Astrocyte (in vitro differentiated cells and primary cell): ENCODE measurements at places on chromosomes 1 and 21. TPM values are rescaled to one million over a fixed set of nuclear protein-coding genes. Genes with fewer than 3 reads are reported as not detected.

Gene CELA2A
- not detected in 2 replicates for total RNA-seq

Gene CACNA1E
- 0.07 and 0.14 TPM in 2 replicates for total RNA-seq

Gene CDC20
- total RNA-seq: 7.0 and 14.5 TPM in 2 replicates

Gene FAM72D
- total RNA-seq: 0.70 and 1.00 TPM in 2 replicates

Gene PGLYRP4
- not detected in 2 replicates for total RNA-seq

Gene KRTAP10-11
- not detected in 2 replicates for total RNA-seq

- peak; percentile 23 for DNase-seq
Measured at GRCh38 chr1:228944935-228945371, 209.7 kb downstream of the RHOU start.

DNA sequence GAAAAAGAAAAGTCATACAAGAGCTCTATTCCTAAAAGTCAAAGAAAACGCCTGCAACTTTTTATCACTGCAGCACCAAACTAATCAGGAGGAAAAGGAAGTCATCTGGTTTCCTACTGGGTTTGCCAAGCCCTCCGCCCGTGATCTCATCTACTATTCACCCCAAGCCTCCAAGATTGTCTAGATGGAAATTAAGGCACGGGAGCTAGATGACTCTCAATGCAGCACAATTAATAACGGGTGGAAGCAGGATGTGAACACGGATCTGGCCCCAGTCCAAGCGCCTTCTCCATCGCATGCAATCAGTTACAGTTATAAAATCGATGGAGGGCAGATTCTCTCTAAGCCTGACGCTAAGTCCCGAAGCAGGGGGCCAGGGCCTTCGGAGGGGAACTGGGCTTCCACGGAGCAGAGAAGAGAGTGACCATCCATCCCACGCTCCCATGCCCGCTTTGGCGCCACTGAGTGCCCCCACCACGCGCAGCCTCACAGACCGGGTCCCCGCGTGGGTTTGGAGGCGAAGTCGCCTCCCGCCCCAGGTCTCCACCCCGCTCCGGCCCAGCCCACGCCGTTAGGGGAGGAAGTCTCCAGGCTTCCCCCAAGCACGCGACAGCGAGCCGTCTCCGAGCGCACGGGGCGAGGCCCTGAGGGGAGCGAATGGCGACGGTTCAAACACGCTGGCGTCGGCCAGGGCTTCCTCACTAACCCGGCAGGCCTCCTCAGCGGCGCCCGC, 1.8 kb downstream of the HSF2BP start:
- no peak for DNase-seq

DNA sequence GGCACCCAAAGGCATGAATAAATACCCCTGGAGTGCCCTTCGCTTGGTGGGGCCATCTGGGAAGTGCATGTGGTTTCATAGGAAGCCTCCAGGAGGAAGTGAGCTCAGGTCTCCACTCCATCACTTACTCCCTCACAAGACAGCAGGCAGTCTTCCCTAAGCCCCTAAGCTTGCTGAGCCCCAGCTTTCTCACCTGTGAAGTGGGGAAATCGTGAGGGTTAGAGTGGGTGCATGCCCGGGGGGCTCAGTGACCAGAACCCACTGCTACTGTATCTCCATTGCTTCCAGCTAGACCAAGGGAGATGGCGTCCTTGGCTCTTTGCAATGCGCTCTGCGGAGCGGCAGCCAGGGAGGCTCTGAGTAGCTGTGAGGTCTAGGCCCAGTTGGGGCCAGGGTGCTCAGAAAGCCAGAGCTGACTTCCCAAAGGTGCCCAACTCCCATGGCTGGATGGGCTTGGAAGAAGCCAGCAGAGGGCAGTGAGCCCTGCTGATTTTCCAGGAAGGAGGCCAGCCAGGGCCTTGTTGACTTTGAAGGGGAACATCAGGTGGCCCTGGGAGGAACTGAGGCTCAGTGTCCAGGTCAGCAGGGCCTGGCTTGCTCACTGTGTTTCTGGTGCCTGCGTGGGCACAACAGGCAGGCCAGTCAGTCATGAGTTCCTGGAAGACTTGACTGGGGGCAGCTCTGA, 27.3 kb downstream of the CDCP2 start:
- DNase-seq: no peak

DNA sequence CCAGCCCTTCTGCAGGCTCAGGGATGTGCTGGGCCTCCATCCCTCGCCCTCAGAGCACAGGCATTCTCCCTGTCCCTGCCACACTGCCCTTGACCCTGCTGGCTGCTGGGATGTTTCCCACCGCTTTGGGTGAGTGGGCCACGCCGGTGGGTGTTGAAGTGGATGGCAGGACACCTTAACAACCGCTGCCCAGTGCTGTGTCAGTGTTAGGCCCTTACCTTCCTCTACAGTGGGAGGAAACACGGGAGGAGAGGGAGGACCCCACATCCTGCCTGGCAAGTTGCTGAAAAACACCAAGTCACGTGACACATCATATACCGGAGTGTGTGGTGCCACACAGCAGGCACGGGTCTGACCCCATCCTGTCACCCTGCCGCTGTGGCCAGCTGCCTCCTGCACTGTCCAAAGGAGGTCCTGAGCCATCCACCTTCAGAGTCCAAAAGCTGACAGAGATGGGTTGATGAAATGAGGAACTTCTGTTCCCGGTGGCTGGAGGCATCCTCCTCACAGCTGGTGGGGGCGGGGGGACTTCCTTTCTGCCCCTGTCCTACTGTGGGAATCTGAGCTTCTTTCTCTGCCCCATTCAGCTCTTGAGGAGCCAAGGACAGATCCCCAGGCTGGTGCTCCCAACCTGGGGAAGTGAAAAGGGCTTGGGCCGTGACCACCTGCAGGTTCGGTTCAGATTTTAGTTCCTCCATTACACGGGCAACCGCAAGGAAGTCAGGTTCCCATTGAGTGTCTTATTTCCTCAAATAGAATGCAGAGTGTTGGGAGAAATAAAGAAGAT, 3.2 kb upstream of the THEMIS2 start:
- DNase-seq: no peak

DNA sequence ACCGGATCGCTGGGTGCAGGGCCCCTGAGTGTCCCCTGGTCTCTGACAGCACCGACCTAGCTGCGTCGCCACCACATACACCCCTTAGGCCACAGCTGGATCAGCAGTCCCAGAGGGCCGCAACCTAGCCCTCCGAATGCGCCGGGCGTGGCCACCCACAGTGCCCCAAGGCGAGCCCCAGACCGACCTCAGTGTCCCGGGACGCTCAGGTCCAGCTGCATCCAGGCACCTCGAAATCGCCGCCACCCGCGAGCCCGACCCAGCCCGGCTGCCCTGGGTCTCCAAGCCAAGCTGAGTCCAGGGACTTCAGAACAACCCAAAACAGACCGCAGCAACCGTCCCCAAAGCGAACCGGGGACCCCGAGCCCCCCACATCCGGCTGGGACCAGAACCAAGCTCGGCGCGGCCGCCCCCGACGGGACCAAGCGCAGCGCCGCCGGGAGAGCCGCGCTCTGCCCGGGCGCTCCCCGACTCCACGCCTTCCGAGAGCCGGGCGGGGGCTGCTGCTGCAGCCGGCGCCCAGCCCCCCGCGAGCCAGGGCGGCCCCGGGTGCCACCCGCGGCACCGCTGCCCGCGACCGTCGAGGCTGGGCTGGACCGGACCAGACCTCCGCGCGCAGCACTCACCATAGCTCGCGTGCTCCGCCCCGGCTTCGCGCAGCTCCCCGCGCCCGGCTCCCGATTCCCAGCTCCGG, 54.6 kb upstream of the ECE1 start:
- no peak for DNase-seq

- DNase-seq: no peak
Measured at GRCh38 chr1:2496087-2496622, 20.1 kb downstream of the PLCH2 start.

DNA sequence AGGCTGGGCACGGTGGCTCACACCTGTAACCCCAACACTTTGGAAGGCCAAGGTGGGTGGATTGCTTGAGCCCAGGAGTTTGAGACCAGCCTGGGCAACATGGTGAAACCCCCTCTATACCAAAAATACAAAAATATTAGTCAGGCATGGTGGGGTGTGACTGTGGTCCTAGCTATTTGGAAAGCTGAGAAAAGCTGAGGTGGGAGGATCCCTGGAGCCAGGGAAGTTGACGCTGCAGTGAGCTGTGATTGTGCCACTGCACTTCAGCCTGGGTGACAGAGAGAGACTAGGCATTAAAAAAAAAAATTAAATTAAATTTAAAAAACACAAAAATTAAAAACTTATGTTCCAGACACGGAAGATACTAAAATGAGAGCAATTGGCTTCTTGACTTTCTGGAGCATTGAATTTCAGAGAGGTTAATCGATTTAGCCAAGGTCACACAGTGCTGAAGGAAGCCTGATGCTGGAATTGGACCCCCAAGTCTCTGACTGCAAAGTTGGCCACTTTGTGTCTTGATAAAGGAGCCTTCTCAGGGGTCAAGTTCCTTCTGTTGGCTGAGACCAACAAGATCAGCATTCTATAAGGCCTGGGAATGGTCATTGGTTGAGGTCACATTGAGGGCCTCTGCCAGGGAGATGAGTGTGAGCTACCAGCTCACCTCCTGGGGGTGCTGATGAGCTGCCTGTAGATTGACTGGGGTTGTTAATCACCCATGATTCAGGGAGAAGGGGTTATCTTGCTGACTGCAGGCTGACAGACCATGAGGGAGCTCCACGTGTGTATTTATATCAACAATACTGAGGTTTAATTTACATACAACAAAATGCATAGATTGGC, 54.3 kb downstream of the RPS6KA1 start:
- no peak for DNase-seq

GRCh38 chr1:182397653-182398393, 2.6 kb downstream of the TEDDM1 start:
- DNase-seq: peak; percentile 10

DNA sequence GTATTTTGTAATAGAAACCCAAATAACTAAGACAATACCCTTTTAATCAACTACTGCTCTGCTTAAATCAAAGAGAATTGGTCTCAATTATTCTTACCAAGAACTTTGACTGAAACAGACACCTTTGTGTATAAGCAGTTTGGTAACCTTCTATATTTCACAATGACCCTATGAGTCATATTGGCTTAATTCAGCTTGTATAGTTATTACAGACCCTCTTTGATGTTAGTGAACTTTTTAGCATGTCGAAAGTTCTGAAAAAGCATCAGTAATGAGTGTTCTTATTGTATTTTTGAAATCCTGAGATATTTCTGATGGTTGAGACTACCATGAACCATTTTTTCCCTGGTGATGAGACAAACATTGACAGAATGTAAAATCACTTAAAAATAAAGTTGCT, 43.3 kb upstream of the RABGAP1L start:
- DNase-seq: no peak

DNA sequence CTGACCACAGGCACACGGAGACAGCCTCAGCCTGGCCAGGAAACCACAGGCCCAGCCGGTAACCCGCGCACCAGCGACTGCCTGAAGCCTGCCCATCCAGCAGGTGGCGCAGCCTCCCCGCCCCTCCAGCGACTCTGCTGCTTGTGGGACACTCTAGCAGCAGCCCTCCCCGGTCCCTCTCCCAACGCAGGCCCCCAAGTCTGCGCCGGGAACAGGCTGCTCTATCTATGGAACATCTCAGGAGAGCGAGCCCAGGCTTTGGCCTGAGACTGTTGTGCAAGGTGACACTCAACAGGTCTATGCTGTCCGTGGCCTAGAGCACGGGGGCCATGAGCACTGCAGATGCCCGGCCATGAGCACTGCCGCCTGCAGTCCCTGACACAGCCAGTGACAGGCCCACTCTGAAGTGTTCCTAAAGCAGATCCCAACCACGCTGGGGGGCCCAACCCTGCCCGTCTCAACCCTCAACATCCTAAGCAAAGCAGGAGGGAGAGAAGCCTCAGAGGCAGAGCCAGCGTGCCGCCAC, 28.4 kb downstream of the WDR4 start:
- no peak for DNase-seq

- no peak for DNase-seq
Measured at GRCh38 chr21:31157756-31158155, 119.5 kb upstream of the KRTAP19-8 start.

DNA sequence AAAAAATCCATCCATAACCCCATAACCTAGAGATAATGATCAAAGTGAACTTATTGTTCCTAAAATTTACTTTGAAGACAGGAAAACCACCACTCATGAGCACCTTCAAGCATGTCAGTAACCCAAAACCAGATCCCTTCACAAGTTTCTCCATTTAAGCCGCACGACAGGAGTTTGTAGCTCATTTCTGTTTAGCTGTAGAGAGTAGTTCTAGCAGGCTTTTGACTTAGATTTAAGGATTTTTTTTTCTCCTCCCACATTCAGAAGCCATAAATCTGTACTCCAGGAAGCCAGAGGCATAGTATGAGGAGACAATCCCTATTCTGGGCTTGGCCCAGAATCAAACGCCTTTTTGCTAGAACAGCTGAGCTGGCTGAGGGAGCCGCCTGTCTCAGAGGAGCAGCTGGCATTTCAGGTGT, 25.6 kb downstream of the TOMM20 start:
- no peak for DNase-seq

GRCh38 chr1:66576645-66577044, 42.7 kb downstream of the SGIP1 start:
- DNase-seq: peak; percentile 42

- peak; percentile 78 for DNase-seq
Measured at GRCh38 chr1:97190326-97190725, 468.7 kb downstream of the PTBP2 start.

DNA sequence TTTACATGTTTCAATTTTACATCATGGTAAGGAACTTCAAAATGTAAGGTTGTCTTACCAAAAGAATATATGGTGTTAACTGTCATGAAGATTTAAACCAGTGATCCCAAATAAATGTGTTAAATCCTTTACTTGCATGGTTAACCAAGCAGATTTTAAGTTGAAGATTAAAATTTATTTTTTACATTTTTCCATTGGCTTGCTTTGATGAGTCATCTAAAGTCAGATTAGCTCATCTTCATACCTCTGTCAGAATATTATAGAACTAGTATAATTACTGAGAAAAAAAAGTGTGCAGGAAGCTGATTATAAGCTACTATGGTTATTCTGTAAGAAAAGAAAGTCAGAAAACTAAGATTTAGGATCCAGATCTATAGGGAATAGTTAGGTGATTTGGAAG, 95.3 kb upstream of the DPH5 start:
- DNase-seq: no peak

- no peak for DNase-seq
Measured at GRCh38 chr21:42737951-42738590, 84.7 kb downstream of the PDE9A start.

- DNase-seq: no peak
Measured at GRCh38 chr1:197942042-197942441, 24.9 kb downstream of the LHX9 start.
